ENCODE measurements at places on chromosomes 2 and 18.

GRCh38 chr18:9803063-9803697 lies 82.6 kb upstream of the TXNDC2 start:
- DNase-seq: no peak
- H3K27me3 ChIP-seq: peaks cover 21% of the 10 kb centered on the region
- no peak overlapping the region for H3K4me3 ChIP-seq
- H3K27ac ChIP-seq: peak overlapping the region; percentile 63

- no peak overlapping the region for H3K4me3 ChIP-seq
- H3K36me3 ChIP-seq: no peaks in the 10 kb centered on the region
- no peak overlapping the region for H3K27ac ChIP-seq
- peaks cover under 1% of the 10 kb centered on the region for H3K27me3 ChIP-seq
- no peaks in the 10 kb centered on the region for H3K4me1 ChIP-seq
Observed at GRCh38 chr2:239500574-239501550, 100.0 kb upstream of the HDAC4 start.

DNA sequence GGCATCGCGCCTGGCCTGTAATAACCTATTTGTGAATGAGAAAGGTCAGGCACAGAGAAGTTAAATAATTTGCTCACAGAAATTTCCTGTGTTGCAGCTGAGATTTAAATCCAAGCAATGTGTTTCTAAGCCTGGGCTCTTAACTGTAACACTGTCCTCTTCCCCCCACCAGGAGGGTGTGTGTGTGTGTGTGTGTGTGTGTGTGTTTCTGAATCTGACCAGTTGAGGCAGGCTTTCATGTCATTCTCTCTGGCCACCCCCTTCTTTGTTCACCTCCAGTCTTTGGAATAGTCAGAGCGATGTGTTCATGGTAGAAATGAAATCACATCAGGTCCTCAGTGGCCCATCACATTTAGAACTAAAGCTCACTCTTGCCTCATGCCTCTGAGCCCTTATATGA lies 81.2 kb downstream of the NEDD4L start:
- H3K4me3 ChIP-seq: no peak overlapping the region
- no peaks in the 10 kb centered on the region for H3K4me1 ChIP-seq
- DNase-seq: no peak
- H3K27me3 ChIP-seq: no peaks in the 10 kb centered on the region
- H3K27ac ChIP-seq: no peak overlapping the region

- peaks cover 8% of the 10 kb centered on the region for H3K27me3 ChIP-seq
Observed at GRCh38 chr2:171287036-171287571, 126.4 kb upstream of the TLK1 start.

GRCh38 chr2:236167297-236168109 lies 683 bp downstream of the GBX2 start:
- peaks cover 10% of the 10 kb centered on the region for H3K4me1 ChIP-seq
- peak overlapping the region; percentile 49 for H3K4me3 ChIP-seq
- peaks cover 61% of the 10 kb centered on the region for H3K27me3 ChIP-seq
- DNase-seq: no peak
- no peaks in the 10 kb centered on the region for H3K36me3 ChIP-seq

DNA sequence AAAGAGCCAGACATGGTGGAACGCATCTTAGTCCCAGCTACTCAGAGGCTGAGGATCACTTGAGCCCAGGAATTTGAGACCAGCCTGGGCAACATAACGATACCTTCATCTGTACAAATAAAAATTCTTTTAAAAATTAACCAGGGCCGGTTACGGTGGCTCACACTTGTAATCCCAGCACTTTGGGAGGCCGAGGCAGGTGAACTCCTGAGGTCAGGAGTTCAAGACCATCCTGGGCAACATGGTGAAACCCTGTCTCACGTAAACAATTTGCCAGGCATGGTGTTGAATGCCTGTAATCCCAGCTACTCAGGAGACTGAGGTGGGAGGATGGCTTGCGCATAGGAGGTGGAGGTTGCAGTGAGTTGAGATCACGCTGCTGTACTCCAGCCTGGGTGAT lies 25.8 kb upstream of the KCNG3 start:
- H3K27me3 ChIP-seq: no peaks in the 10 kb centered on the region
- no peaks in the 10 kb centered on the region for H3K36me3 ChIP-seq
- peaks cover 4% of the 10 kb centered on the region for H3K4me1 ChIP-seq
- H3K27ac ChIP-seq: no peak overlapping the region
- no peak overlapping the region for H3K4me3 ChIP-seq

DNA sequence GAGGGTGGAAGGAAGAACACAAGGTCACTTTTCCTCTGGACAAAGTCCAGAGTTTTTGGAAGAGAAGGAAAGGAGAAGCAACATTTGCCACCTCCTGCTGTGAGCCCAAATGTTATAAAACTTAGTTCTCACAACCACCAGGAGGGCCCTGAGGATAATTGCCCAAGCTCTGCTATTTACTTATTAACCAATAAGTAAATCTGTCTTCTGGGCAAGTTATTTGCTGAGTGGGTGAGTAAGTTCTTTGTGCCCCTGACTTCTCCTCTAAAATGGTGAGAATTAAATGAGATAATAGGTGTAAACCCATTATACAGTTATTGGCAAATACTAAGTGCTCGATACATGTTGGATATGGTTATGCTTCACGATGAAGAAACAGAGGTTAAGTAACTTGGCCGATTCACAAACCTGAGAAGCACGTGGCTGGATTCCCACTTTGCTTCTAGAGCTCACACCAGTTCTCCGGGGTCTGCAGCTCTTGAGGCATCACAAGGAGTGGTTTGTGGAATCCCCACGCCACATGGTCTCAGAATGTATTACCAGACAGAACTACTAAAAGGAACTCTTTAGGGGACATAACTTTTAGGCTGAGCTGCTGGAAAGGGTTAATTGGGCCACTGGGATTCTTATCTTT lies 164.1 kb downstream of the MYCN start:
- no peak overlapping the region for H3K4me3 ChIP-seq
- H3K27me3 ChIP-seq: no peaks in the 10 kb centered on the region
- no peaks in the 10 kb centered on the region for H3K4me1 ChIP-seq
- no peak overlapping the region for H3K27ac ChIP-seq

DNA sequence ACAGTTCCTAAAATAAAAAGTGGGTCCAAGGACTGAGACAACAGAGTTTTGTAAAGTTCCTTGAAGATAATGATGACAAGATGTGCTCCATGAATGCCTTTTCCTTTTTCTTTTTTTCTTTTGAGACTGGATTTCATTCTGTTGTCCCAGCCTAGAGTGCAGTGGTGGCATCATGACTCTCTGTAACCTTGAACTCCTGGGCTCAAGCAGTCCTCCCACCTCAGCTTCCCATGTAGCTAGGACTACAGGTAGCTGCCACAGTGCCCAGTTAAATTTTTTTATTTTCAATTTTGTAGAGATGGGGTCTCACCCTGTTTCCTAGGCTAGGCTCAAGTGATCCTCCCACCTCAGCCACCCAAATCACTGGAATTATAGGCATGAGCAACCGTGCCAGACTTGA lies 16.1 kb upstream of the TTC27 start:
- no peak overlapping the region for H3K4me3 ChIP-seq
- peak overlapping the region; percentile 60 for H3K27ac ChIP-seq
- H3K4me1 ChIP-seq: no peaks in the 10 kb centered on the region

DNA sequence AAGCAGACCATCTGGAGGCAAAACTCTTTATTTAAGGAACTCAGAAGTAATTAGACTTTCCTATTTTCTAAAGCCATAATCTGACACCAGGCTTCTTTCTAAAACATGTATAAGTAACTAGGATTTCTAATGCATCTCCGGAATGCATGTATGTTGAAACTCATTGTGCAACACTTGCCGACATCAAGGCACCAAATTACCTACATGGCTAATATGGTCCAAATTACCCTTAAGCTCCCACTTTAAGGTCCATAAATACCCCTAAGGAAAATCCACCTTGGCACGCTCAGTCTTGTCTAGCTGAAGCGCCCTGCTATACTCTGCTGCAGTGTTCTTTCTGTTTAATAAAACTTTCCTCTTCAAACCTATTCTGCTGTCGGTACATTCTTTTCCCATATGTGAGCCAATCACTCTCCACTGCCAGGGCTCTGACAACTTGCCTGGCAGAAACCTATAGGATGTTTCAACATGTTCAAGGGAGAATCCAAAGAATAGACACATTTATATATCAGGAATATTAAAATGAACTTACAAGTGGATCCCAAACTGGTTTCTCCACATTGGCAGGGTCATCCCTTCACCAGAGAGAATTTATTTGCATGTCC lies 171.9 kb downstream of the GALNT1 start:
- peaks cover 20% of the 10 kb centered on the region for H3K27me3 ChIP-seq
- DNase-seq: no peak
- H3K4me1 ChIP-seq: no peaks in the 10 kb centered on the region
- H3K27ac ChIP-seq: no peak overlapping the region
- H3K36me3 ChIP-seq: no peaks in the 10 kb centered on the region
- no peak overlapping the region for H3K4me3 ChIP-seq

GRCh38 chr2:3041841-3042600 lies 335.6 kb downstream of the EIPR1 start:
- no peak for DNase-seq
- no peaks in the 10 kb centered on the region for H3K27me3 ChIP-seq
- no peaks in the 10 kb centered on the region for H3K36me3 ChIP-seq
- no peaks in the 10 kb centered on the region for H3K4me1 ChIP-seq
- no peak overlapping the region for H3K4me3 ChIP-seq

- H3K27me3 ChIP-seq: no peaks in the 10 kb centered on the region
- peak overlapping the region; percentile 98 for H3K4me3 ChIP-seq
- H3K27ac ChIP-seq: peak overlapping the region; percentile 99
- no peak for DNase-seq
- peaks cover 6% of the 10 kb centered on the region for H3K36me3 ChIP-seq
- H3K4me1 ChIP-seq: peaks cover 45% of the 10 kb centered on the region
Observed at GRCh38 chr2:127811397-127812321, 688 bp upstream of the WDR33 start.

GRCh38 chr2:22701561-22702160 lies 683.3 kb upstream of the KLHL29 start:
- DNase-seq: no peak
- H3K27me3 ChIP-seq: no peaks in the 10 kb centered on the region
- no peak overlapping the region for H3K27ac ChIP-seq
- H3K4me1 ChIP-seq: no peaks in the 10 kb centered on the region
- no peak overlapping the region for H3K4me3 ChIP-seq

DNA sequence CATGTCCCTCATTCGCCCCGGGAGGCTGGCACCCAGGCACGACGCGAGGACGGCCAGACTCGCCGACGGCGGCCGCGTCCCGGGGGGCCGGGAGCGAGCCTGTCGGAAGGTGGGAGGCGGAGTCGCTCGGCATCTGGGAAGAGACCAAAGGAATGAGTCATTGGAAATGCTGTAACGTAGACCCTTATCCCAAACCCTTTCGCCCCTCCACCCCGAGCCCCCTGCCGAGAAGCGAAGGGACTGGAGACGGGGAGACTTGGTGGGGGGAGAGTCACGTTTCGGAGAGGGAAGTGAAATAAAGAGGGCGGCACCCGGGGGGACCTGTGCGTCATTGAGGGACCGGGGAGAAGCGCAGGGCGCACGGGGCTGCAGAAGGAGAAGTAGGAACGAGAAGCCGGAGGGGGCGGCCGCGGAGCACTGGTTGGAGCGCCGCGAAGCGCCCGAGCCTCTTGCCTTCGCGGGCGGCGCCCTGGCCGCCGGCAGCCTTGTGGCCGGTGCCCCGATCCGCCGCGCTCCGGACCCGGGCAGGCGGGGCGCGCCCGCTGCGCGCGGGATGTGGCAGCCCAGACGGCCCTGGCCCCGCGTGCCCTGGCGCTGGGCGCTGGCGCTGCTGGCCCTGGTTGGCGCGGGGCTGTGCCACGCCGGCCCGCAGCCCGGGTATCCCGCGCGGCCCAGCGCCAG lies at the start of gene EMILIN2:
TSS of gene EMILIN2 (plus strand) at position 371 of the 681 bp plus-strand sequence. CDS start at position 554, 183 bp downstream.
- H3K27ac ChIP-seq: peak within 1 kb of the TSS; percentile 74
- H3K36me3 ChIP-seq: peaks cover 8% of the 10 kb centered on the region
- H3K4me3 ChIP-seq: peak within 1 kb of the TSS; percentile 80
- H3K27me3 ChIP-seq: peaks cover 28% of the 10 kb centered on the region
- peaks cover 48% of the 10 kb centered on the region for H3K4me1 ChIP-seq

DNA sequence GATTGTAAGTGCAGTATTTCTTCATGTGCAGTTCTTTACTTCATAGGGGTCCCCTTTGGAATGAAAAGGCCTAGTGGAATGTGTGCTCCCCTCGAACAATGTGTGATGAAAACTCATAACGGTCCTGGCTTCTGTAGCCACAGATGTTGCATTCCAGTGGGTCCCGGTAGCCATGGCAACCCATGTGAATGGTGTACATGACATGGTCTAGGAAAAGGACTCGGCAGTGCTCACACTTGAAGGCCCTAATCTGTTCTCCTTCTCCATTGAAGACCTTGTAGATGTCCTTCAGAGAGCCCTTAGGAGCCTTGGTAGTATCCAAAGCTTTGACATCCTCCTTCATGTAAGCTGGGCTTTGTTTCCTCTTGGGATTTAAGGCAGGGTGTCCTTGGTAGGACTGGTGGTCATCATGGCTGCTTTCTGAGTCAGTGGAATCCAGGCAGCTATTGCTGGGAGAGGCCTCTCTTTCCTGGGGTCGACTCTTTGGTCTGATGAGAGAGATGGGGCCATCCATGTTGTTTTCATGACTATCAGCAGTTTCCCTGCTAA lies 144.0 kb downstream of the IKZF2 start:
- DNase-seq: no peak
- peaks cover 3% of the 10 kb centered on the region for H3K36me3 ChIP-seq
- no peak overlapping the region for H3K4me3 ChIP-seq
- no peak overlapping the region for H3K27ac ChIP-seq
- H3K4me1 ChIP-seq: peaks cover 12% of the 10 kb centered on the region

- no peak for DNase-seq
- no peaks in the 10 kb centered on the region for H3K36me3 ChIP-seq
- peaks cover 5% of the 10 kb centered on the region for H3K4me1 ChIP-seq
- no peak overlapping the region for H3K4me3 ChIP-seq
- peaks cover 7% of the 10 kb centered on the region for H3K27me3 ChIP-seq
Observed at GRCh38 chr2:170155022-170155722, 22.8 kb upstream of the MYO3B start.

- no peaks in the 10 kb centered on the region for H3K4me1 ChIP-seq
- H3K27me3 ChIP-seq: peaks cover 8% of the 10 kb centered on the region
- H3K4me3 ChIP-seq: no peak overlapping the region
- no peak for DNase-seq
Observed at GRCh38 chr2:5725794-5726463, 33.7 kb downstream of the SOX11 start.

- H3K36me3 ChIP-seq: peaks cover 7% of the 10 kb centered on the region
- no peak overlapping the region for H3K27ac ChIP-seq
- H3K4me1 ChIP-seq: peaks cover 38% of the 10 kb centered on the region
- no peaks in the 10 kb centered on the region for H3K27me3 ChIP-seq
Observed at GRCh38 chr2:3214065-3214464, 163.6 kb downstream of the EIPR1 start.

- H3K4me1 ChIP-seq: peaks cover 26% of the 10 kb centered on the region
- H3K4me3 ChIP-seq: peak overlapping the region; percentile 80
- H3K27ac ChIP-seq: peak overlapping the region; percentile 20
Observed at GRCh38 chr2:241509155-241509784, 886 bp upstream of the STK25 start.

DNA sequence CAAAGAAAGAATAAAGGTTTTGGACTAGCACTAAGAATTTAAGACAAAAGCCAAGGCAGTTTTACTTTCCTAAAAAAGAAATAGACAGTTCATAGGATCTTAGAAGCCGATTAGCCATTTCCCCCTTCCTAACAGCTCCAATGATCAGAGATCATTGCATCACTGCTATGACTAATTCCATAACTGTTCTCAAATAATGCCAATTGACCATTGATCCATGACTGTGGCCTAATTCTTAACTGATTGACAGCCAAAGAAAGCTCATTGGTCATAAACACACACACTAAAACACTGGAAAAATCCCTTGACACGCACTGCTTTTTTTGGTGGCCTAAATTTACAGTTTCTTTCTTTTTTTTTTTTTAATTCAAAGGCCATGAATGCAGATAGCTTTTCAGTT lies 345.0 kb upstream of the ACVR2A start:
- H3K4me1 ChIP-seq: peaks cover 19% of the 10 kb centered on the region
- H3K4me3 ChIP-seq: peak overlapping the region; percentile 63
- H3K36me3 ChIP-seq: no peaks in the 10 kb centered on the region
- DNase-seq: no peak
- peak overlapping the region; percentile 79 for H3K27ac ChIP-seq

- H3K4me3 ChIP-seq: no peak overlapping the region
- no peak for DNase-seq
- H3K4me1 ChIP-seq: no peaks in the 10 kb centered on the region
- H3K27me3 ChIP-seq: no peaks in the 10 kb centered on the region
Observed at GRCh38 chr18:68427951-68428401, 286.9 kb downstream of the TMX3 start.
